ENCODE measurements at places on chromosomes 12 and 14.

- no peak for DNase-seq
Measured at GRCh38 chr12:119748497-119748896, 80.6 kb downstream of the PRKAB1 start.

- no peak for DNase-seq
Measured at GRCh38 chr12:26750531-26751175, 82.3 kb downstream of the ITPR2 start.

DNA sequence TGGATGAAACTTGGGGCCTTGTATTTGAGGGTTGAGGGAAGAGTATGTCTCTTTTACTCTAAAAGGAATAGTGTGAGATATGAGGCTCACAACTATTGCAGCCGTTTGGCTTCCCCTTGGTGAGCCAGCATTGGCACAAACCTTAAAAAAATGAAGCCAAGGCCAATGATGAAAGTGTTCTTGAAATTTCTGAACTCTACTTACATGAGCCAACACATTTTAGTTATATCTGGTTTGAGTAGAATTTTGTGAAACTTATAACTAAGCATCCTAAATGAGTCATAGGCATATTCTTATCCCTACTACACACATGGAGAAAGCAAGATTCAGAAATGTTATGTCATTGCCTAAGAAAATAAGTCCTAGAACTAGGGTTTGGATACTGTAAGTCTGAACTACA is 55.3 kb upstream of the ACSS3 start:
- no peak for DNase-seq

- DNase-seq = no peak
Measured at GRCh38 chr14:75070383-75070782, 942 bp downstream of the ZC2HC1C start.

DNA sequence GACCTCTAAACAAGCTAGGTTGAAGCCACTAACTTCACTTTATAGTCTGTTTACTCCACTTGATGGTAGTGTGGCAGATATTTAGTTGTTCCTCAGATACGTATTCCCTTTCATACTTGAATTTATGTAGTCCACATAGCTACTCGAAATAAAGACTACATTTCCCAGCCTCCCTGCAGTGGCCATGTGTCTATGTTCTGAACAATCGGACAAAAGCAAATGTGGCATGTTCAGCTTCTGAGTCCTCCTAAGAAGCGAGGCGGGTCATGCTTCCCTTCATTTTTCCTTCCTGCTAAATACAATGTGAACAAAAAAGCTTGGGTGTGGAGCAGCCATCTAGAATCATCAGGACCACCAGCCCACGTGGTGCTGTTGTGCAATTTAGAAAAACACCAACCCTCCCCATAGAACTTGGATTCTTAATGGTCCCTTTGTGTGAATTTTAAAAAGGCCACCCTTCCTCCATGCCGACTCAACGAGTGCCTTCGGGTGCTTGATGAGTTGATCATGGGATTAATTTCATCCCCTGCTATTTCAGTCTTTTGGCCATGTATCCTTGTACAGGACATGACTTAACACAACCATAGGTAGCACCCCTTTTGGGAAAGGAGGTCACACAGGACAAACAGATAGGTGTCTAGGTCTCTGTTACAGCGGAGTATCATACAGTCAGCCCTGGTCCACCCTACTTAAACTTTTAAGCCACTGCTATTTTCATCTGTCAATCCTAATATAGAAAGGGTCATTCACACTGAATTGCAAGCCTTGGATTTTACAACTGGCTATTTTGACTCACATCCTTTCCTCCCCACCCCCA is 60.7 kb downstream of the ZFC3H1 start:
- no peak for DNase-seq

GRCh38 chr14:101481557-101481956 is 79.7 kb upstream of the DIO3 start:
- DNase-seq = no peak

DNA sequence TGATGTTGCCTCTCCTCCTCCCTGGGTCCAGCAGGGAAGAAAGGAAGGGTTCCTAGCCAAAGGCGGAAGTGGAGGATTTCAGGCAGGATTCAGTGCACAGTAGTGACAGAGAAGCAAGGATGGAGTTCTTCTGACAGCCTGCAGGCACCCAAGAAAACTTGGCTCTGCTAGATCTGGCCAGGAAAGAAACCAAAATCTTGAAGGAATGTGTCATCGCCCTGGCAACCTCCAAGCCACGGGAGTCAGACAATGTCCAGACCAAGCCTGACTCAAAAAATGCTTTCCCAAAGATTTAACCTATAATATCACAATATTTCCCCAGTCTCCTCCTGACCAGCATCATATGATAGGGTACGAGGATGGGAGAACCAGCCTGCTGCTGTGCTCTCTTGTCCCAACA is 22.8 kb upstream of the DHRS4 start:
- no peak for DNase-seq

- no peak for DNase-seq
Measured at GRCh38 chr14:32588448-32589320, 259.6 kb downstream of the AKAP6 start.

DNA sequence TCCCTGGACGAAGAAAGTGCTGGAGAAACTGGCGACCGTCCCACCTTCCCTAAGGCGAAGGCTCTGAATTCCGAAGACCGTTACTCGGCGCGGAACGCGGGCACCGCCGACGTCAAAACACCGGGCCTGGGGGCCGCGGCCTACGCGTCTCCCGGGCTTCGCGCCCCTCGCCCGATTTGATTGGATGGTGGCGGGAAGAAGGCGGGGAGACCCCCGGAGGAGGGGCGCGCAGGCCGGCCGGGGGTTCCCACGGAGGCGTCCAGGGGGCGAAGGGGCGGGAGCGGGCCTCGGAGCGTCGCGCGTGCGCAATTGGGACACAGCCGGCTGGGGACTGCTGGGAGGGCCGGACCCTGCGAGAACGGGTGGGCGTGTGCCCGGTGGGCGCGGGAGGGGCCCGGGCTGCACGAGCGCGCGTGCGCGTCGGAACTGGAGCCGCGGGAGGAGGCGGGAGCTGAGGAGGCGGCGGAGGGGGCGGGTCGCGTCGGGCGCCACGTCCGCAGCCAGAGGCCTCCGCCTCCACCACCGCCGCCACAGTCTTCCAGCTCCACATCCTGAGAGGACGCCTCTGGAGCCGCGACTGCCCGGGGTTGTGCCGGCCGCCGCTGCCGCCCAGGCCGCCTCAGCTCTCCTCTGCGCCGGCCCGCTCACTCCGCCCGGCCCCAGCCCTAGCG is at the start of gene TMEM263:
Gene TMEM263, plus strand, starts transcription at position 531 of the 671 bp plus-strand sequence. CDS start 11,210 bp downstream, outside the sequence.
- DNase-seq = peak; percentile 76

DNA sequence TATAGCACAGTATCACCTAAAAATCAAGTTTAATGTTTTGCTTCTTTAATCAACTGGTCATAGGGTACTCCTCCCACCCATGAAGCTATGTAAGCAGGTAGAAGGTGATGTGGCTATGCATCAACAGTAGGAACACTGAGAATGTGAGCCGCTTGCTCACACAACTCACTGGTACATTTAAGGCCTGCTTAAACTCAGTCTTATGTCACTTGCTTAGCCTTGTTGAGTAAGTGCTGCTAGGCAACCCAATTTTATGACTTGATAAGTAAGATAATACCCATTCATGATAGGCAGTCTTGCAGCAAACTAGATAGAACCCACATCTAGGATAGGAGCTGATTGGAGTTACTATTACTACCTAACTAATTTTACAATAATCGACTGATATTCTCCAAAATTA is 70.0 kb upstream of the BMP4 start:
- no peak for DNase-seq

DNA sequence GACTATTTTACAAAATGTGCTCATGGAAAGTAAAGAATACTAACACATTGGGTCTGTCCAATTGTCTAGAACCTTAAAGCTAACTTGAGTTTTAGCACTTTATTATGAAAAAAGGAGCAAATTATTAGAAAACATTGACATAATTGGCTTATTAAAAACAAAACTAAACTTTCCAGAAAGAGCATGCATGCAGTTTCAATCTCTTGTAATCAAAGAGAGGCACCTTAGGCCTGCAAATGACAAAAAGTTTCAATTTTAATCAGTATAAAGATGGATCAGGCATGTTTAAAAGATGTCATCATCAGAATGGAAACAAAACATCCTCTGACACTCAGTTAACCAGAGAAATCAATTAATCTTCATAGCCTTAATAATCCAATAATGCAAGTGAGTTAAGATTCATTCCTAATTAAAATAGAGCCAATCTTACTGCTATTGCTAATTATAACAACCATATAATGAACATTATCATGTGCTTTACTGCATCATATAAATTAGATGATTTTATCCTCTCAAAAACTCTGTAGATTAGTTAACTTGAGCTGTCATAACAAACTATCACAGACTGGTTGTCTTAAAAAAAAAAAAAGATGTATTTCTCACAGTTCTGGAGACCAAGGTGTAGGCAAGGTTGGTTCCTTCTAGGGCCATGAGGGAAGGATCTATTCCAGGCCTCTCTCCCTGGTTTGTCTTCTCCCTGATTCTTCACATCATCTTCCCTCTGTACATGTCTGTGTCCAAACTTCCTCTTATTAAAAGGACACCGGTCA is 131.4 kb downstream of the RPAP3 start:
- no peak for DNase-seq

GRCh38 chr14:98325761-98326160 is 946.2 kb downstream of the BCL11B start:
- no peak for DNase-seq

DNA sequence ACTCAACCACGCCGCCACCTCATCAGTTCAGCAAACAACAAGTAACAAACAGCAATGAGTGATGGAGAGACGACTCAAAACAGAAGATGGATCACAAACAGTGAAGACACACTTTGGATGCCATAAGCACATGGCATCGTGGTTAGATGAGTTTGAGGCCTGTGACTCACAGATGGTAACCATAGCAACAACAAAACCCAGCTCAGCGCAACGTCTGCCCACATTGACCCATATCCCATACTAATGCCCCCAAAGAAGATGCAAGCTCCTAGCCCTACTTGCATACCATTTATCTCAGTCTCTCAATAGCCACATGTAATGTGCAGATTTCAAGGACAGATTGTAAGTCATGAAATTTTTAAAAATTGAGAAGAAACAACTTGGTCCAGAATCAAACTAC is 1322.3 kb upstream of the TMEM132C start:
- DNase-seq = no peak

DNA sequence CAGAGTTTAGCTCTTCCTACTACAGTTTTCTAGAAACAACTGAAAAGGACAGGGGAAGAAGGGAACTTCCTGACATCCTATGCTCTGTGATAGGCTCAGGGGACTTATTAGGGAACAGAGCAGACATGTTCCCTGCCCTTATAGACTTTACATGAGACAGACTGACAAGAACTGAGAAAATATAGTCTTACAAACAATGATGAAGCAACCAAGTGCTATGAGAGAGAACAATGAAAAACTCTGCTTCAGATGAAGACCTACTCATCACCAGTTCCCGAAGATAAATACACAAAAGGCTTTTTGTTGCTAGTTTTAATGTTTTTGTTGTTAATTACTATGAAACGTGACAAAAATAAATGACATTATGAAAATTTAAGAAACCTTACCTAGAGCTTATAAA is 115.3 kb downstream of the SEC23A start:
- no peak for DNase-seq
